PC-3 (cell line): ENCODE measurements at places on chromosomes 13 and 19.
A peak's percentile ranks its signal among the peaks of the same experiment; 100 is the strongest.

GRCh38 chr13:83150616-83151307 lies 731.5 kb downstream of the SLITRK1 start:
- DNase-seq = no peak

GRCh38 chr13:51731759-51732158 lies 72.2 kb downstream of the DHRS12 start:
- peak; percentile 19 for DNase-seq

DNA sequence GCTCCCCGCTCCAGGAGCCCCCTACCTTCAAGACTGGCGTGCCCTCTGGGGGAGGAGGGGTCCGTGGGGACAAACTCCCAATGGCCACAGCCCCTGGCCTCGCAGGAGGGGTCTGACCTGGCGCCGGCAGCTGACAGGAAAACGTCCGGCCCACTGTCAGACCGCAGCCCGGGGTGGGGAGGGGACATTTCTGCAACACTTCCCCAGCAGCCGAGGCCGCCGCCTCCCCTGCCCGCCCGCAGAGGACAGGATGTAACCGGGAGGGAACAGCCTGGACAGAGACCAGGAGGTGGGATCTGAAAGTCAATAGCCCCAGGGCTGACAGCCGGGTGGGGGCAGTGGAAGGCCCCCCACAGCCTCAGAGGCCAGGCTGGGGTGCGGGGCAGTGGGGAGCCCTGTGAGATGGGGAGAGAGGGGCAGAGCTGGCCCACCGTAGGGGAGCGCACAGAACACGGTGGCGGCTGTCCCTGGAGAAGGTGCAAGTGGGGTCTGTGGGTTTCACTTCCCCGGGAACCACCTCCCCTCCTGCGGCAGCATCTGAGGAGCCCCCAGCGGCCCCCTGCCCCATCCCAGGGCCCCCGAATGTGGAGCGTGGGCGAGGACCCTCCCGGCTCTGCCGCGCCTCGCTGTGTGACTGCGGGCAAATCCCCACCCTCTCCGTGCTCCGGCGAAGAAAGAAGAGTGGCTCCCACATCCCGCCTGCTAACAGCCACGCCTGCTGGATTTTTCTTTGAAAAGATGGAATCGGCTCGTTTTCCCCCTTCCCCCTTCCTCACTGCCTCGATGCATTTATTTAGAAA lies at the start of gene PEAK3:
Gene PEAK3, minus strand, starts transcription at position 114 of the 800 bp plus-strand sequence. CDS start 1,244 bp downstream, outside the sequence.
- no peak for DNase-seq

GRCh38 chr19:9324584-9324962 lies 594 bp downstream of the ZNF559 start:
- DNase-seq = no peak

DNA sequence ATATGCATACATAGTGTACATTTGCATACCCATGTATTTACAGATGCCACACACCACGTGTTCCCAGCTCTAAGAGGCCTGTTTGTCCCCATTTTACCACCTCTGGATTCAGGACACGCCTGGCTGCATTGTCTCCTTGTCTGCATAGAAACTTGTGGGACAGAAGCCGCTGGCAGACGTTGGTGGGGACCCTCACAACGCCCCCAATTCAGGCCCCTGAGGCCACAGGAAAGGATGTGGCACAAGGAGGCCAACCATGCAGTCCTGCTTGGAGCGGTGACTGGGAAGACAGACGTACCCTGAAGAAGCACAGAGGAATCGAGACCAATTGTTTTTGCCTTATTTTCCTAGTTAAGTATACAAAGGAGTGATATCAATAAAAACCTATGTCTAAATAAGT lies 96.1 kb downstream of the ANKRD10 start:
- no peak for DNase-seq

- no peak for DNase-seq
These were observed 2.2 kb downstream of the ARHGAP45 start for GRCh38 chr19:1069009-1069779.

DNA sequence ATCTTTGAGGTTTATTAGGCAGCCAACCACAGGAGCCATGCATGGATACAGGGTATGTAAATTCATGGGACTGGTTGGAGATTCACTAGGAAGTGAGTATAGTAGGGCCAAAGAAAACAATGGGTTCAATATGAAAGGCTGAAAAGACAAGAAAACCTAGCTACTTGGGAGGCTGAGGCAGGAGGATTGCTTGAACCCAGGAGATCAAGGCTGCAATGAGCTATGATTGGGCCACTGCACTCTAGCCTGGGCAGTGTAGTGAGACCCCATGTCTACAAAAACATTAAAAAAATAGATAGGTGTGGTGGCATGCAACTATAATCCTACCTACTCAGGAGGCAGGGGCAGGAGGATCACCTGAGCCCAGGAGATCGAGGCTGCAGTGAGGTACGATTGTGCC lies 10.3 kb upstream of the SLC1A5 start:
- DNase-seq = no peak

- DNase-seq = no peak
These were observed 15.4 kb upstream of the FAM216B start for GRCh38 chr13:42766016-42766415.

DNA sequence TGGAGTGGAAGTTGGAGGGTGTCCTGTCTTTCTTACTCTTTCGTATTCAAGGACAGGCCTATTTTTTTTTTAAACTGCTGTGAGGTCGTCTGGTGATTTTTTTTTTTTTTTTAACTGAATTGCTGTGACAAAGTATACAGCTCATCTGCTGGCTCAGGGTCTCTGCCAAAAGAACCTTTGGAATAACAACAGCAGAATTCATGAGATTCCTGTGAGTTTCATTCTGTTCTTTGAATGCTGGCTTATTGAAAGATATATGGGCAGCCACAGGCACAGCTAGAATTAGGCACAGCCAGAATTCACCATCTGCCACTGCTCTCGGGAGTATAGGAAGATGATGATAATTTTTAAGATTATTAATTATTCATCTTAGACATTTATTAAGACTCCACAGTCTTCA lies 21.4 kb upstream of the FRY start:
- no peak for DNase-seq

- DNase-seq = no peak
These were observed 47.5 kb upstream of the SLC7A9 start for GRCh38 chr19:32916969-32917615.

DNA sequence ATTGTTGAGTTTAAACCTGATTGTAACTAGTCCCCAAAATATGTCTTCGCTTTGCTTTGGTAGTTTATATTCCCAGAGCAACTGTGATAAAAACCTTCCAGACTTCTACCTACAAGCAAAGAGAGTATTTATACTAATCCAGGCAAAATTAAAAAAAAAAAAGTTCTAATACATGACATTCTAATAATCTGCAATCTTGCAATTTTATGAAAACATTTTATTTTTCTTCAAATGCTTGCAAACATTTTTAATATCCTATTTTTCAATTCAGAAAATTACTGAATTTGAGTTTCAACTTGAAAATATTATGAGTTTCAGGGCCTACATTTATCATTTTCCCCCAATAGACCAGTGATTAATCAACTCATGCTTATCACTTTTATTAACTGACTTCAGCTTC lies 830.2 kb upstream of the KLHL1 start:
- no peak for DNase-seq

DNA sequence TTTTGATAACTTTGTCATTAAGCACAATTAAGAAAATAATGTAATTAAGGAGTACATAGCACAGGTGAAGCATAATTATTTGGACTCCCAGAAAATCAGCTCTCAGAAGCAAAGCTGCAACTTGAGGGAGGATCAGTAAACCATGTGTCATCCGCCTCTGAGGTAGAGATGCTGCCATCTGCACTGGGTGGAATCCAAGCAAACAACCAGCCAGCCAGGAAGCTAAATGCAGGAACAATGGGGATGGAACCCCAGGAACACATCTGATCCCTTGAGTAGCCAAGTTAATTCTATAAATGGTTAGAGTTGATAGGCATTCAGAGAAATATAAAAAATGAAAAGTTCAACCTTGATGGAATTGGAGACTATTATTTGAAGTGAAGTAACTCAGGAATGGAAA lies 520.2 kb downstream of the RFC3 start:
- no peak for DNase-seq

DNA sequence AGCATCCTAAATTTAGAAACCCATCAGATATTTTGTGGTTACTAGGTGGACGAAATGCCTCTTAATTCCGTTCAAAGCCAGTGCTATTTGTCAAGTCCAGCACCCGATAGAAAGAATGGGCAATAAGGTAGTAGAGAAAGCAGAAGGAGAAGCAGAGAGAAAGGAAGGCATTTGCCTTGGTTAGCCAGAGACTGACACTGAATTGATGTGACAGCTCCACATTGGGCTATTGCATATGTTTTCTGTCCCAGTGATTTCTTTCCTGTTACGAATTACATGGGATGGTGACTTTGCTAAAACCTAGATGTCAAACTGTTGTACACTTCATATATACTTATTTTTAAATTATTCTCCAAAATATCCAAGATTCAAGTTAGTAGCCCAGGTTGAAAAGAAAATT lies 542.6 kb downstream of the DCT start:
- DNase-seq = no peak

DNA sequence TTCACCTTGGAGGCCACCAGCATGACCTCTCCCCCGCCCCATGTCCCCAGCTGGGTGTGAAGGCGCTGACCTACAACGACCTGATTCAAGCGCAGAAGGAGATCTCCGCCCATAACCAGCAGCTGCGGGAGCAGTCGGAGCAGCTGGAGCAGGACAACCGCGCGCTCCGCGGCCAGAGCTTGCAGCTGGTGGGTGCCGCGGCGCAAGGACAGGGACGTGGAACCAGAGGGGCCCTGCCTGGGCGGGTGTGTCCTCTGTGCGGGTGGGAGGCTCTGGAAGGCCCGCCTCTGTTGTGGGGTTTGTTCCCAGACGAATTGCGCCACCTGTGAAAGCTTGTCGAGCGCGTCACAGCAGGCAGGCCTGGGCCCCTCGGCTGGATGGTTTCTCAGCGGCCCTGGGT lies 22.3 kb downstream of the PLEKHJ1 start:
- DNase-seq = no peak

DNA sequence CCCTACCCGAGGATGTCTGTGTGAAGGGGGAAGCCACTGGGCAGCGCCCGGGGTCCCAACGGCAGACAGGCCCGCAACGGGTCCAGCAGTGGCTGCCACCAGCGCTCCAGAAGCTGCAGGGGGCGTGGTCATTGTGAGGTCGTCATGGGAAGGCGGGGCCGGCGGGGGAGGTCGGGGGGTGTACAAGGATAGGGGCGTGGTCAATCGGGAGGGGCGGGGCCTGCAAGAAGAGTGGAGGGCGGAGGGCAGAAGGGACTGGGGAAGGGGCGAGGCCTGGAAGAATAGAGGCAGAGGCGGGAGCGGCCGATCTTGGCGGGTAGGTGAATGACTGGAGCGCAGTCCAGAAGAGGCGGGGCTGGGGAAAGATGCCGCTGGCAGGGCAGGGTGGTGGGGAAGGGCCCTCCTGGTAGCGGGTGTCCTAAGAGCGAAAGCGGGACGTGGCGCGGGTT lies 4.4 kb downstream of the FUZ start:
- peak; percentile 79 for DNase-seq

DNA sequence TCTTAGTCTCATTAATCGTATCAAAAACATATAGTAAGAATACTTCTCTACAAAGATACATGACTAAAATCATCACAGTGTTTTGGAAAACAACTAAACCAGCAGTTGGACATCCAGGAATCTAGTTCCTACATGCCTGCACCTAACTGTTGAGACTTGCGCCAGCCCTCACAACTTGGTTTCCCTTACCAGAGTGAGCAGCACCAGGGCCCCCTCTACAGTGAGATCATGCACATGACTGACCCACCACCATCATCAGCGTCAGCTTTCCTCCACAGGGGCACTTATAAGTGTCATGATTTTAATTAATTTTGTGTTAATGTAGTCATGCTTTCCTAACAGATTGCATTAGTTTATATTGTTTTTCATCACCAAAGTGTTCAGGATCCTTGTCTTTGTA lies 1322.0 kb downstream of the EFNB2 start:
- no peak for DNase-seq

DNA sequence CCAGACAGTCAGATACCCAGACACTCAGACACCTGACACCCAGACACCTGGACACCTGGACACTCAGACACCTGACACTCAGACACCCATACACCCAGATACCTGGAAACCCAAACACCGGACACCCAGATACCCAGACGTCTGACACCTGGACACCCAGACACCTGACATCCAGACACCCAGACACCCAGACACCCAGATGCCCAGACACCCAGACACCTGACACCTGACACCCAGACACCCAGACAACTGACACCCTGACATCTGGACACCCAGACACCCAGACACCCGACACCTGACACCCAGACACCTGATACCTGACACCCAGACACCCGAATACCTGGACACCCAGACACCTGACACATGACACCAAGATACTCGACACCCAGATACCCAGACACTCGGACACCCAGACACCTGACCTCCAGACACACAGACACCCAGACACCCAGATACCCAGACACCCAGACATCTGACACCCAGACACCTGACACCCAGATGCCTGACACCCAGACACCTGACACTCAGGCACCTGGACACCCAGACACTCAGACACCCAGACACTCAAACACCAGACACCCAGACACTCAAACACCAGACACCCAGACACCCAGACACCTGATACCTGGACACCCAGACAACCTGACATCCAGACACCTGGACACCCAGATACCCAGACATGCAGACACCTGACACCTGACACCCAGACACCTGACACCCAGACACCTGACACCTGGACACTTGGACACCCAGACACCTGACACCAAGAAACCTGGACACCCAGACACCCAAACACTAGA lies 19.1 kb downstream of the C19orf12 start:
- DNase-seq = no peak

GRCh38 chr13:109867766-109868165 lies 81.4 kb upstream of the IRS2 start:
- no peak for DNase-seq

GRCh38 chr19:4967738-4968461 lies 1.0 kb upstream of the KDM4B start:
- peak; percentile 18 for DNase-seq

DNA sequence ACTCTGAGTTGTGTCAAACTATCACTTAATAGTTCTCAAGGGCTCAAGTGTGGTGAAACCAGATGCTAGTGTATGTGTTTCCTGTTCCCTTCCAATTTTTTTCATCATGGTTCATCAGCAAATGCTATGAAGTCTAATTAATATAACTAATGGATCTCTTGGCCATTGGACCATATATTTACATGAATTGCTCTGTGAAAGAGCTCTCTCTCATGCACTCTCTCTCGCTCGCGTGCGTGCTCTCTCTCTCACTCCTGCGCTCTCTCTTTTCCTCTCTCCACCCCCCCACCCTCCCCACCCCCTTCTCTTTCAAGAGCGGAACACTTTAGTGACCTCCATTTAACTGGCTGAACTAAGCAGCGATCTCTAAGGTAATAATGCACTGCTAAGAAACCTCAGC lies 547.0 kb upstream of the GPC6 start:
- DNase-seq = no peak

GRCh38 chr19:28632371-28633080 lies 580.4 kb downstream of the UQCRFS1 start:
- DNase-seq = no peak
